ENCODE measurements at places on chromosomes 6 and 20. TPM values are rescaled to one million over a fixed set of nuclear protein-coding genes. Genes with fewer than 3 reads are reported as not detected.

Gene REM1
- not detected for total RNA-seq

Gene NKAIN2
- total RNA-seq: not detected

Gene MUC21
- not detected for total RNA-seq

Gene DOK5
- total RNA-seq: not detected

Gene AIG1
- 5.7 TPM for total RNA-seq

Gene IMPG1
- not detected for total RNA-seq

Gene DDO
- 0.33 TPM for total RNA-seq

DNA sequence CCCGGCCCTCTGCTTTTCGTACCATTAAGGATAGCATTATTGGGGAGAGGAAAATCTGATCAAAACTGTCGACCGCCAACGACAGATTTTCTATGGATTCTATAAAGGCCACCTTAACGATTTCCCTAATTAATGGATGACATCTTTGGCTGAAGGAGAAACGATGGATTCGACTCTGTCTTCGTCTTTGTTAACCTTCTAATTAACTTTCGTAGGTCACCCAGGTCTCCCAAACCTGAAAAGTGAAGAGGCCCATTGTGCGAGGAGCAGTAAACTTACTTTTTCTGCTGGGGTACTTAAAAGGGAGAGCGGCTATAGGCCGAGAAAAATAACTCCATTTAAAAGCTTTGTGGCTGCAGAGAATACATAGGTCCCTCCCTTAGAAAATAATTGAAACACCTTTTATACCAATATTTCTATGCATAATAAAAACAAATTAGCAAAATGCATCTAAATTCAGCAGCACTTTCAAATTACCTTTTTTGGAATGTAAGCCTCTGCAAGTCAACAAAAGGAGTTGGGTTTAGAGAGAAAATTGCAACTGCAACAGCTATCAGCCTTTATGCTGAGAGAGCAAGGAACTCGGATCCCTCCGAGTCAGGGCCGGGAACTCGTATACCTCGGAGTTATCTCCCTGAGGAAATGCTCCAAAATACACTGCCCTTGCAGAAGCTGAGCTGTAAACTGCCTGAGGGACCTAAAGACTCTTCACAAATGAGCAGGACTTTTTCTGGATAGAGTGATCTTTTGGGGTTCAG, 31.4 kb upstream of the NR2E1 start:
- no peak overlapping the region for H3K27ac ChIP-seq
- DNase-seq: no peak
- H3K27me3 ChIP-seq: peaks cover 79% of the 10 kb centered on the region
- H3K36me3 ChIP-seq: no peaks in the 10 kb centered on the region
- H3K4me1 ChIP-seq: peaks cover 7% of the 10 kb centered on the region
- peak overlapping the region; percentile 22 for H3K4me3 ChIP-seq

DNA sequence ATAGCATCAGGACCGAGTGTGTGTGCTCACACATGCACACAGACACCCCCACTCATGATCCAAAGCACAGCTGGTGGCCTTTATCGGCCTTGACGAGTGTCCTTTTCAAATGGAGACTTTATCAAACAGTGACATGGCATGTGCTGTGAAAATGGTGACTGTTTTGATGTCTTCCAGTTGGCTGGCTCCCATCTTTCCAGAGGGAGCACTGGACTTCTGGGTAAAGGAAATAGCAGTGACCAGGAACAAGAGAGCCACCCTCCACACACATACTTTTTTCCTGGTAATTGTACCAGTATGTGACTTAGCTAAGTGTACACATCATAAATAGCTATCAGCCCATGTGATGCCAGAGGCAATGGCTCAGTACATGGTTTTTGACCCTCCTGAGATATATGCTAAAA, 52.7 kb downstream of the ZDHHC14 start:
- H3K27ac ChIP-seq: no peak overlapping the region
- H3K27me3 ChIP-seq: peaks cover 7% of the 10 kb centered on the region
- H3K4me3 ChIP-seq: no peak overlapping the region
- no peak for DNase-seq
- H3K4me1 ChIP-seq: peaks cover 21% of the 10 kb centered on the region

GRCh38 chr6:109507490-109508072, 24.6 kb upstream of the ZBTB24 start:
- H3K27me3 ChIP-seq: no peaks in the 10 kb centered on the region
- no peak overlapping the region for H3K4me3 ChIP-seq
- DNase-seq: no peak
- H3K27ac ChIP-seq: no peak overlapping the region
- H3K4me1 ChIP-seq: no peaks in the 10 kb centered on the region
- H3K36me3 ChIP-seq: no peaks in the 10 kb centered on the region

GRCh38 chr6:13395272-13396237, 67.2 kb upstream of the TBC1D7 start:
- no peaks in the 10 kb centered on the region for H3K36me3 ChIP-seq
- no peaks in the 10 kb centered on the region for H3K27me3 ChIP-seq
- no peak overlapping the region for H3K4me3 ChIP-seq
- H3K27ac ChIP-seq: no peak overlapping the region
- DNase-seq: no peak
- peaks cover 34% of the 10 kb centered on the region for H3K4me1 ChIP-seq

DNA sequence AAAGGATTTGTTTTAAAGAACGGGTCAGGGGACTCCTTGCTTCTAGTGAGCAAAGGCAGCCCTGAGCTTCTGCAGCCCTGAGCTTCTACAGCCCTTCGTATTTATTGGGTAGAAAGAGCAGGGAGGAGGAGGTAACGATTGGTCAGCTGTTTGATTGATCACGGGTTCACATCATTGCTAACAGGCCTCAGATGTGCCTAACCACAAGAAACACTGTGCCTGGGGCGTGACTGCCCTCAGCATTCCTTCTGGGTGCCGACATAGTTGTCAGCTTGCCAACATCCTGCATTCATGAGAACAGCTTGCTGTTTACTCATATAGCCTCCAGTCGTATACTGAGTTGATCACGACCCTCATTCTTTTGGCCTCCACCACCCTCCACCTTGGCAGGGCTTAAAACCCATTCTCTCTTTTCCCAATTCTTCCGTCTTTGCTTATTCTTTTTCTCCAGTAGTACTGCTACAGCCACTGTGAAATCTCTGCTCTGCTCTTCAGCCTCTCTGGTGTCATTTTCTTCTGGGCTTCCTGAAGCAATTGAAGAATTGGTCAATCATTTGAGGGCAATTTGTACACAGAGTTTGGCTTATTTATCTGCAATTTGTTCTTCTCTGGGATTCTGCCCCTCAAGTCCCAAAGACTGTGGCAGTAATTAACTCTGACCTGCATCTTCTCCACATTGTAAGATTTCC, 25.4 kb upstream of the NOP56 start:
- no peak overlapping the region for H3K27ac ChIP-seq
- DNase-seq: no peak
- H3K4me3 ChIP-seq: no peak overlapping the region
- H3K36me3 ChIP-seq: peaks cover 16% of the 10 kb centered on the region

GRCh38 chr6:77786935-77787629, 134.2 kb downstream of the MEI4 start:
- H3K27ac ChIP-seq: no peak overlapping the region
- H3K4me3 ChIP-seq: no peak overlapping the region
- no peaks in the 10 kb centered on the region for H3K27me3 ChIP-seq
- no peak for DNase-seq

DNA sequence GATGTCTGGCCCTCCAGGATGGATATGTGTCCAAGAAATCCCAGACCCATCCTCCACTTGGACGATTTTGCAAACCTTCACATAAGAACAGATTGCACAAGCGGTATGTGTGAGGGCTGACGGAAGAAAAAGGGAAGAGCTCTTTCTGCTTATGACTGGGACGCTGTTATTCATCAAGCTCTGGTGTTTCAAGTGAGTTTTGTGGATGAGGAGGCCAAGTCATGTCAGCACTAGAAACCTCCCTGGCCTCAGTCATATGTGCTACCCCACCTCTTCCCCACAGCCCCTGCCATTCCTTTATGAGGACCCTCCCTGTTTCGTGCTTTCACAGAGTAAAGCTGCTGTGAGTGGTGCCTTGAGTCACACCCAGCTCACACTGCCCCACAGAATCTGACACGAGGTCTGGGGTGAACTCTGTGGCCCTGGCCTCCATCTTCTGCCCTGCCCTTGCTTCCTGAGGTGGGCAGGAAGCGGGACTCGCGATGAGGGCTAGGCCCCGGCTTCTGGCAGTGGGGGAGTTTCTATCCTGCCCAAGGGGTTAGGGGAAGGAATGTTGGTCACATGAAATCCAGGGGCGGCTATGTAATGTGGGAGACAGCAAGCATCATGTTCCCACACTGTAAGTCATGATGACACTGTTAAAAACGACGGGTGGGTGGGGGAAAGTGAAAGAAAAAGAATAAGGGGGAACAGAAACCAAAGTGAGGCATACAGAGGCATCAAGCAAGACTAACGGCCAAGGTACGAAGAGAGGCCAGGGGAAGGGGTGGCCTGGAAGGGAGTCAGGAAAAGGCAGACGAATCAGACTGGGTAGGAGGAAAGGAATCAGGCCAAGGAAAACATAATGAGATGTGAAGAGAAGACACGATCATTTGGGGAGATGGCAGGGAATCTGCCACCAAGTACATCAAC, 78.1 kb downstream of the PRDM1 start:
- peaks cover 58% of the 10 kb centered on the region for H3K4me1 ChIP-seq
- peak; percentile 90 for DNase-seq
- peak overlapping the region; percentile 87 for H3K4me3 ChIP-seq

- H3K4me1 ChIP-seq: peaks cover 32% of the 10 kb centered on the region
- no peaks in the 10 kb centered on the region for H3K36me3 ChIP-seq
- no peak overlapping the region for H3K4me3 ChIP-seq
- no peak overlapping the region for H3K27ac ChIP-seq
These were observed 8.8 kb upstream of the FBXO30 start for GRCh38 chr6:145823328-145823944.

DNA sequence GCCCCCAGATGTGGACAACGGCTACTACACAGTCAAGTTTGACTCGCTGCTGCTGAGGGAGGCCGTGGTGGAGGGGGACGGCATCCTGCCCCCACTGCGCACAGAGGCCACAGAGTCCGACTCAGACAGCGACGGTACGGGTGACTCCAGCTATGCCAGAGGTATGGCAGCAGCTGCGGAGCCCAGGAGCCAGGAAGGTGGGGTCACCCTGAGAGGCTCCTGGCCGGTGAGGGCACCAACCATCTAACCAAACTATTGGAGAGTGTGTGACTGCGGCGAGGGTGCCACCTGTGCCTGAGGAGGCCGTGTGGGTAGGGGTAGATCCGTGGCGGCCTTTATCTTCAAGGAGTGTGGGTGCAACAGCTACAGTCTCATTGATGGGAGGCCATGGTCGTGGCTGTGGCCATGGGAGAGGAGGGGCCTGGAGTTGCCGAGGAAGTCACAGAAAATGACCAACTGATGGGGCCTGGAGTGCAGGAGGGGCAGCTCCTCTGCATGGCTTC, 2.8 kb upstream of the LIME1 start:
- H3K4me1 ChIP-seq: peaks cover 21% of the 10 kb centered on the region
- no peak overlapping the region for H3K27ac ChIP-seq
- no peak overlapping the region for H3K4me3 ChIP-seq
- no peaks in the 10 kb centered on the region for H3K27me3 ChIP-seq
- DNase-seq: no peak

DNA sequence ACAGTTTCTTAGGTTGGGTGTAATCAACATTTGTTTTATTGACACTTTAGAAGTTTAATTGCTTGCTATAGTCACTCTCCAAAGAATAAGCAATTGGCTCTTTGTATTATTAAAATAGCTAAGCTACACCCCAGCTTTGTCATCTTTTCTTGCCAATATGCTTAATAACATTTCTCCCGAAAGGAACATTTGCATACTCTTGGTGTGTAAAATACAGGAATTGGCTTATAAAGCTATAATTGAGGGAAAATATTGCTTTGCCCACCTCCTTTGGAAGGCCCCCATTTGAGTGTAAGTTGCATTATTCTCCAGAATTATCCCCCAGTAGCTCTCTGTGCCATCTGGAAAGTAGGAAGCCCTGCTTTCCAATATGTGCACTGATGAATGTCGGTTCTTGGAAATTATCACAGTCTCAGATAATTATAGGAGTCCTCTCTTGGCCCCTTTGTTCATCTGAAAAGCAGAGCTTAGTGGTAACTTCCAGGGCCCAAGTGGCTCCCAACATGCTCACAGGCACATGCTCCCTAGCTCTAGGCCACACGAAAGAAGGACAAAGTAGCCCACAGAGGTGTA, 92.4 kb upstream of the B3GAT2 start:
- no peak overlapping the region for H3K4me3 ChIP-seq
- H3K27ac ChIP-seq: no peak overlapping the region
- no peaks in the 10 kb centered on the region for H3K4me1 ChIP-seq
- DNase-seq: no peak
- H3K36me3 ChIP-seq: no peaks in the 10 kb centered on the region

DNA sequence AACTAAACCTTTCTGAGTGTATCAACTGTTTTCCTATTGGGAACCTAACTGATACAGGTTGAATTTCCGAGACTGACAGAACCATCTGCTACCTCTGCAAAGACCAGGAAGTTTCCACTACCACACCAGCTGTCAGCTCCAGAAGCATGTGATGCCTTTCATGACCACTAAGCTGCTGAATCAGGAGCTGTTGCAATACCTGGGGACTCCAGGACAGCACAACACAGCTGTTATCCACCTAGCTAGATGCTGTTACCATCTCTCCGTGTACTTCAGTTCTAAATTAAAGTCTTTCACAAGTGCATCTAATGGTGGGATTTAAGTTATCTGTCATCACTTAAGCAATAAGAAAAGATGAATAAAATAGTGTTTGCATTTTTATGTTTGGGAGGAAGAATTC, 158.2 kb upstream of the IMPG1 start:
- H3K27me3 ChIP-seq: no peaks in the 10 kb centered on the region
- H3K36me3 ChIP-seq: no peaks in the 10 kb centered on the region
- no peaks in the 10 kb centered on the region for H3K4me1 ChIP-seq
- no peak overlapping the region for H3K27ac ChIP-seq

Measured in natural killer cell treated with Interleukin-12 subunit alpha and Interleukin-12 subunit beta and Interleukin-15 and Interleukin-18, amount 100 ng/mL, for 72 hours (primary cell).